Activated T-helper 1 cell treated with anti-CD3 and anti-CD28 coated beads, Interleukin-12 subunit alpha, Interleukin-12 subunit beta, Interleukin-2, Interleukin-4 antibody, amounts not matched to agents 30 ng/mL and 10 ng/mL and 1 ng/mL, durations not matched to agents 14 hours and 24 hours and 36 hours (primary cell): ENCODE measurements at places on chromosomes 11 and 22.

- DNase-seq: no peak
Observed at GRCh38 chr11:108286370-108286769, 63.5 kb downstream of the ATM start.

- no peak for DNase-seq
Observed at GRCh38 chr11:62680825-62681240, 2.0 kb upstream of the UBXN1 start.

- no peak for DNase-seq
Observed at GRCh38 chr22:24583221-24584165, 9.4 kb downstream of the LRRC75B start.

DNA sequence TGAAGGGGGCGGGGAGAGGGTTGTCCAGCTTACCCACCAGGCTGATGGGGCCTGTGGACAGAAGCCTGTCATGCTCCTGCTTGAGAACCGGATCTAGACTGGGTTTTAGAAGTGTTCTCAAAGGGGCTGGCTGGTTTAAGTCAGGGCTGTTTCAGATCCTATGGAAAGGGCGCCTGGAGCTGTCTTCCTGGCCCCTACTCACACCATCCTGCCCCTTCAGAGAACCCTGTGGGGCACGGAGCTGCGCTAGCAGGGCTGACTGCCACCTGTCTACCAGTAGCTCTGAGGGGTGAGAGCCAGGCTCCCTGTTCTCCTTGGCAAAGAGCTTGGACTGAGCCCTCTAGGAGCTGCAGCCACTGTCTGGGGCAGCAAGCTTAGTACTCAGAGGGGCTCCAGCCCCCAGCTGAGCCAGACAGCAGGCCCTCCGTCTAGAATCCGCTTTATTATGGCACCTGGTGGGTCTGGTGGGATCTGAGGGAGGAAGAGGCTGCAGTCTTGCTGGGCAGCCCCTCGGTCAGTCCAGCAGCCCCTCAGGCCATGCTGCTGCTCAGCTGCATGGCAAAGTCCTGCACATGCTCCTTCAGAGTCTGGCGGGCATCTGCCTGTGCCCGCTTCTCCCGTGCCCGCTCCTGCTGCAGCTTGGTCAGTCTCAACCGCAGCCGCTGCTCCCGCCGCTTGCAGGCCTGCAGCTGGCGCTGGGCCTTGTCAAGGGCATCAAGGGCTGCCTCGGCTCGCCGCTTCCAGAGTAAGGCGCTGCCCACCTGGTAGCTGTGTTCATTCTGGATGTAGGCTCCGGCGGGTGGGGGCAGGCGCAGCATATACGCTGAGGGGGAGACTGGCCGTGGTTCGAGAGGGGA is 2.3 kb downstream of the THAP7 start:
- DNase-seq: no peak

DNA sequence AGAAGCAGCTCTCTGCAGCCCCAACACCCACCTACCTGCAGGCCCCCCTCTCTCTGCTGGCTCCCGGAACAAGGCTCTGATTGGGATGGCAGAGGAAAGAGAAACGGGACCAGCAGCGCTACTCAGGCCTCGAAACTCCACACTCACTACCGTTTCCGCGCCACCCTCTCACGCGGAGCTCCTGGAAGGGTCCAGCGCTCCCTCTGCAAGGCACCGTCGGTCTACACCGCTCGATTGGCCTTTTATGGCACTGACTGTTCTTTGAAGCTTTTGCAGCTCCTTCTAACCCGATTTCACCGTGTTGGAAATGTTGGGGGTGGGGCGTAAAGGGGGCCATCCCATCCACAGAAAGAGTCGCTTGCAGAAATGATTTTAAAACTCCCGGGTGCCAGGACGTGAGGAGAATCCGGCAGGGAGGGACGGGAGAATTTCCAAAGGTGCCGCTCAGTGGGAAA is 323 bp upstream of the PANX1 start:
- DNase-seq: no peak

DNA sequence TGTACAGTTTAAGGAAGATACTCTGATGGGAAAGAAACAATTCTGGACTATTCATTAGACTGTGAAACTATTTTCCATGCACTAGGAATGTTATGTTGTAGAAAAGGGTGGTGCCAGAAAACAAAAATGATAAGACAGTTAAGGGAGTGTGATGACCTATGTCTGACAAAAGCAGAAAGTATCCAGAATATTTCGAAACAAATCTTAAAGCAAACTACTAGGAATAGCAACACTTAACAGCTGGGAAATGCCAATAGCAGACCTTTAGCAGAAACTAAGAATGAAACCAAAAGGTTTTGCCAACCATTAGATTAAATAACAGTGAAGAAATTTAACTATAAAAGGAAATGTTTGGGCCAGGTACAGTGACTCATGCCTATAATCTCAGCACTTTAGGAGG is 3.3 kb upstream of the ARHGAP20 start:
- DNase-seq: no peak
